ENCODE measurements at places on chromosomes 7 and 10.

GRCh38 chr7:124679586-124680225 lies 85.9 kb downstream of the GPR37 start:
- DNase-seq, result no peak

DNA sequence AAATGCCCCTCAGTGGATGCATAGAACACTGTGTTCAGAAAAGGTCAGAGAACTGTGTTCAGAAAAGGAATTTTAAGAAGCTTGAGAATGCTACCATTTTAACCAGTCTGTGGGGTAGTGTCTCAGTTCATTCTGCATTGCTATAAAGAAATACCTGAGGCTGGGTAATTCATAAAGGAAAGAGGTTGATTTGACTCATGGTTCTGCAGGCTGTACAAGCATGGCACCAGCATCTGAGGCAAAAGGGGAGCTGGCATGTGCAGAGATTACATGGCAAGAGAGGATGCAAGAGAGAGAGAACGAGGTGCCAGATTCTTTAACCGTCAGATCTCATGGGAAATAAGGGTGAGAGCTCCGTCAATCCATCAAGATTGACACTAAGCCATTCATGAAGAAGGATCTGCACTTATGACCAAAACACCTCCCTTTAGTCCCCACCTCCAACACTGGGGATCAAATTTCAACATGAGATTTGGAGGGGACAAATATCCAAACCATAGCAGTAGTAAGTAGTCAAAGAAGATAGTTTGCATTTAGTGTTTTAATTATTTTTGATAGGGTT lies 119.8 kb downstream of the FAM107B start:
- no peak for DNase-seq

DNA sequence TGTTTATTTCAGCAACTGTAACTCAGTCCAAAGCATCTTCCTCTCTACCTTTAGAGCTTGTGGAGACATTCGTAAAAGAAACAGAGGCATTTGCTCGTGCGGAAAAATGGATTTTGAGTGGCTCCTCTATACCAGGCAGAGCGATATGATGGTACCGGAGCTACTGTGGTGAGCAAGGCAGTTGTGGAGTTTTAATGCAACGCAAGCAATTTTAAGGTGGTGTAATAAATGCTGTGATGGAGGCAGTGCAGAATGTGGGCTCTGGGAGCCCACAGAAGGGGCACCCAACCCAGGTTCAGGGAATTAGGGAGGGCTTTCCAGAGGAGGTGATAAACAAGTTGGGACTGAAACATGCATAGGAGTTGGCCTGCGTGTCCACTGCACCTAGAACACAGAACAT lies 149.5 kb downstream of the CDH23 start:
- no peak for DNase-seq

DNA sequence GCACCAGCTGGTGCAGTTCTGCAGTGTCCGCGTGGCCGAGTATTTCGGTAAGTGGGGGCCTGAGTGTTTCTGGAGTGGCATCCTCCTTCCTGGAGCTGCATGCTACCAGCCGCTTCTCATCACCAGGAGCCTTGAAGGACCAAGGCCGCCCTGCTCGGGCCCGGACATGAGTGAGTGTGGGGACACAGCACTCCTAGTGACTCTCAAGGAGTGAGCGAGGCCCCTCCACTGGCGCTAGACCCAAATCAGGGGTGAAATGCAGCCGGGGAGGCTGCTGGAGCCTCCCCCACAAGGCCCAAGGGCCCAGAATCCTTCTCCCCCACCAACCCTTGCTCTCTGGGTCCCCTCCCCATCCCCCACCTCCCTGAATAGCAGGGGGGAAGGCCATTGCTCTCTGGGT lies 48.0 kb downstream of the CAMK2B start:
- DNase-seq, result no peak

DNA sequence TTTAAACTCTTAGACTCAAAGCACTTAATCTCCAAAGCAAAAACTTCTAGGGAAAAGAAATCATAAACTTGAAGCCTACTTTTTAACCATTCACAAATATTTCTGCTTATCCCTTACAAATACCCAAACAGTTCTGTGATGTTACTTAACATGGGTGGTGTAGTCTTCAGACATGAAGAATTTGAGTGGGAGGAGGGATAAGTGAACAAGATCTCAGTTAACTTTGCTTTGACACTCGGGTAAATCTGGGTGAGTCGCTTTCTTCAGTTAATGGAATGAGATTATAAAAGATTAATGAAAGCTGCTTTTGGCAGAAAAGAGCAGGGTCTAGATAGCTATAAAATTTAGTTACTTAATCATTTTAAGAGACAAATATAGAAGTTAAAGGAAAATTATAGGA lies 47.5 kb downstream of the RNF133 start:
- DNase-seq, result no peak

GRCh38 chr10:30705625-30706149 lies 76.1 kb upstream of the LYZL2 start:
- DNase-seq, result no peak

DNA sequence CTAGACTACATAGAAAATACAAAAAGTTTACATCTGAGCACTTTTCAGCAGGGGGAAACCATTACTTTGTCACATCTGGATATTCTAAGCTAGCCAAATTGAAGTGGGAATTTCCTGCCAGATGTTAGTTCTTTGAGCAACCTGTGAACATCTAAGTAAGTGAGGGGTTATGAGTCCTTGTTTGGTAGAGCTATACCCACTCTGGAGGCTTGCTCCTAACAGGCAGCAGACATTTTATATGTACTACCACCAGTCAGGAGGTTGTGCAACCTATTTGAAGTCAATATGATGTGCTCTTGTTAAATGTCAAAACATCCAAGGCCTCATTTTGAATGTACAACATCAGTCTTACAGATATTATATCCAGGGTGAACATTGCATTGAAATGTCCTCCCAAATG lies 143.3 kb upstream of the KAT6B start:
- DNase-seq, result peak; percentile 11

GRCh38 chr10:132384618-132385388 lies 12.2 kb upstream of the PWWP2B start:
- DNase-seq, result no peak

Measured in AG10803 (cell line).